ENCODE measurements at places on chromosomes 5 and 9. TPM values are rescaled to one million over a fixed set of nuclear protein-coding genes. Genes with fewer than 3 reads are reported as not detected.

PCDHB12 gene
- total RNA-seq = 2.5 TPM

GRCh38 chr9:137761032-137761431 is 116.5 kb upstream of the CACNA1B start:
- DNase-seq = no peak

PTGR1 gene
- 40.3 TPM for total RNA-seq

DNA sequence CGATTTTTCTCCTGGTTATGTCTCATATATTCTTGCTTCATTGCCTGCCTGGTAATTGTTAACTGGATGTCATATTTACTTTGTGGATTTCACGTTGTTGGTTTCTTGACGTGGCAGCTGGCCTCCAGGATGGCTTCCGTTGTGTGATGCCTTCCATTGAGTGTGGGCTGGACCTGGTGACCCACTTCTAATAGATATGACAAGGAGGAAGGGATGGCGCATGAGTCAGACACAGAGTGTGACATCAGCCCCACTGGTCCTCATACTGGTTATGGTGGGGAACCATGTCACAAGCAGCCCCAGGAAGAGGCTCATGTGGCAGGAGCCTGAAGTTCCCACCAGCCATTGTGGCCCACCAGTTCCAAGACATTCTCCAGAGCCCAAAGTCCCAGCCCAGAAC is 6.4 kb upstream of the PAEP start:
- no peak for DNase-seq

C9orf50 gene
- not detected for total RNA-seq

Data from vagina (tissue), 2 donors.